Muscle of arm (tissue), 14 donors: ENCODE measurements at places on chromosomes 5 and 9.

DNA sequence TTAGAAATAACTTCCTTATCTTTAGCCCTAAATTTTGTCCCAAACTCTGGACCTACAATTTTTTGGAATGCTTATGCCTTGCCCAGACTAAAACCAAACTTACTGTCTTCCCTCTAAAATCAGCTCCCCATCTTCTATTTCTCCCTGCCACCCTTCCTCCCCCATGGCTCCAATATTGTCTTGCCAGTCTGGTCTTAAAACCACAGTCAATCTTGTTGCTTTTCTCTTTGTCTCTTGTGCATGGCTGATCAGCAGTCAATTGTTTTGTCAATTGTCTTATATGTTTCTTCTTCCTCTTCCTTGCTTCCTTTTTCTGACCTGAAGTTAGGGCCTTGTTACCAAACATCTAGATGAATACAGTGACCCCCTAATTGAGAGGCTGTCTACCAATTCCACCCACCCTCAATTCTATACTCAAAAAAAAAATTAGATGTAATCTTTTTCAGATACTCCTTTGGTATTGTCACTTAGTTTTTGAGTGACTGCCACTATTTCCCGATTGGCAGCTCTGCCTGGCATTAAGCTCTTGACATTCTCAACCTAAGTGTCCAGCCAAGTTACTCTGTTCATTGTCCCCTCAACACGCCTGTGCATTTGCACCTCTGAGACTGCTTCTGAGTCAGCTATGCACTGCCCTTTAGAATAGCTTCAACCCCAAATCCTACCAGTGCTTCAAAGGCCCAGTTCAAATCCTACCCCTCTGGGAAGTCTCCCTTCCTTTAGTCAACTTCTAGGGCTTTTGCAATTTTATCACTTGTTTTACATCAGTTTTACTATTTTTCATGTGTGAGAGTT, 2.5 kb downstream of the PDCD1LG2 start:
- no peak for DNase-seq

GRCh38 chr9:126386776-126387175, 60.1 kb downstream of the MVB12B start:
- DNase-seq, result no peak

- DNase-seq, result no peak
Observed at GRCh38 chr5:96645091-96645490, 17.1 kb upstream of the CAST start.

GRCh38 chr9:137717776-137718327, 99.0 kb downstream of the EHMT1 start:
- no peak for DNase-seq

DNA sequence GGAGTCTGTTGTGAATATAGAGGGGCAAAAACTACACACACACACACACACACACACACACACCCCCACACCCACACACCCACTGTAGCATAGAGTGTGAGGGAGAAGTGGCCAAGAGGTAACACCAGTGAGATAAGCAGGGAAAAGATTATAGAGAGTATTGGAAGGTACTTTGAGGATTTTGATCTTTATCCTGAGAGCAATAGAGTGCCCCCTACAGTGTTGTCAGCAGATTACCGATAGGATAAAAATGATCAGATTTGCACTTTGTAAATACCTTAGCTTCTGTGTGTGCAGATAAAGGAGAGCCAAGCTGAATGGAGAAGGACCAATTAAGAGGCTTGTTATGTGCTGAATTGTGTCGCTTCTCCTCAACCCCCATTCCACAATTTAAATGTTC, 32.3 kb downstream of the ERCC6L2 start:
- no peak for DNase-seq

DNA sequence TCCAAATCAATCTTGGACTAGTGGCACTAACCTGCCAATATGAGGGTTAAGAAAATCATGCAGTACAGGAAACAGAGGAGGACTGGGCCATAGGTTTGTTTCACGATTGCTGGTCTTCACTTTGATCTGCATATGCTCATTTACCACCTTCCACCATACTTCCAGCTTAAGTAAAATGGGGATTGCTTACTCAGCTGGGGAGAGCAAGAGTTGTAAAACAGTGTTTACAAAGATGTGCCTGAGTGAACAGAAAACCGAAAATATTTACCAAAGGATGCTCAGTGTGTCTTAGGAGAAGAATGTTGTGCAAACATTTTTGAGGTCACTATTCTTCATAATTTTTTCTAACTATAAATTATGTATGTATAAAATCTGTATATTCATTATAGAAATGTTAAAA, 65.1 kb upstream of the DNAH5 start:
- no peak for DNase-seq

DNA sequence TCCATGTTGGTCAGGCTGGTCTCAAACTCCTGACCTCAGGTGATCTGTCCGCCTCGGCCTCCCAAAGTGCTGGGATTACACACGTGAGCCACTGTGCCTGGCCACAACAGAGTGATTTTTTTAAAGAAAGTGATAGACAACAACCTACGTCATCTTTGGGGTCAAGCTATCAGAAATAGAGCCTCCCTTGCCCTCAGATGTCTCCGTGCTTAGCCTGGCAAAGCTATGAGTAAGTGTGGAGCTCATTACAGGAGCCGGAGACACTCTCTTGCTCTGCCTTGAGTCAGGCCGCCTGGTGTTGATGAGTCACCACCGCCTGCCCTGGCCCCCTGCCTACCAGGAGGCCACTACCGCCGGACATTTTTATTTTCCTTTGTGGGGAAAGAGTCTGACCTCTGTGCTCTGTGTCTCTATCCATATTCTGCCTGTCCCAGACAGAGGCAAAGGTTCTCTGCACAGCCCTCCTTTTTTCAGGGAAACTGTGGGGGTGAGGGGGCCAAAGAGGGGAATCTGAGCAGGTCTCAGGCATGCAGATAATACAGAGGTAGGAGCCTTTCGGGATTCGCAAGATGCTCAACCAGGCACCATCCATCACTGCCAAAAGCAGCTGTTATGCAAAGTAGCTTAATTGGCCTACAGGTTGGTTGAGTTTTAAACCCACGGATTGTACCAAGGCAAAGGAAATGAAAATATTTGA, 123.7 kb upstream of the CPEB4 start:
- no peak for DNase-seq
